ENCODE measurements at places on chromosomes 3 and 15.
A peak's percentile ranks its signal among the peaks of the same experiment; 100 is the strongest.

DNA sequence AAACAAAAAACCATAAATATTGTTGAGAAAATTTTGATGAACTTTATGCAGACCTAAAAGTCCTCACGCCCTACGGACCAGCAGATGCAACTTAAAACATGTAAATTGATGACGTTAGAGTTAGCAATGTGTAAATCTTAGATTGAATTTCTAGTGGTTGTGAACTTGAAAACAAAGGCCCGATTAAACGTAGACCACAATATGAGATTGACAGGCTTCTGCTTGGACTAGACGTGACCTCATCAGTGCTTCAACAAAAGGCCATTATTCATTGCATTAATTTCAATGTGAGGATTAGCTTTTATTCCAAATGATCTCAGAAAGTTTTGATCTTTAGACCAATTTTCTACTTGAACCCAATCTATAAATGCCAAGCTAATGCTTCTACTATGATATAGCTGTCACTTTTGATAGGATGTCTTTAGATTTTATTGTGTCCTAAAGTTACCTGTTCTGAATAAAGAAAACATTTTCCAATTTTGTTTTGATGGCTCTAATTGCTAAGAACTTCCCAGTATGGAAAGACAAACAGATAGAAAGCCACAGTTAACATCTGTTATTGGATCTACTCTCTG lies 55.4 kb upstream of the SPPL2A start:
- no peak for DNase-seq

- no peak for DNase-seq
Measured at GRCh38 chr3:37249294-37249693, 74.9 kb upstream of the LRRFIP2 start.

GRCh38 chr3:11820531-11821041 lies 26.1 kb downstream of the TAMM41 start:
- no peak for DNase-seq

GRCh38 chr3:126398423-126399350 lies 4.0 kb downstream of the CFAP100 start:
- DNase-seq = no peak

GRCh38 chr3:190865419-190865818 lies 2.9 kb upstream of the GMNC start:
- no peak for DNase-seq

- DNase-seq = no peak
Measured at GRCh38 chr3:45143673-45144671, 2.2 kb downstream of the CDCP1 start.

DNA sequence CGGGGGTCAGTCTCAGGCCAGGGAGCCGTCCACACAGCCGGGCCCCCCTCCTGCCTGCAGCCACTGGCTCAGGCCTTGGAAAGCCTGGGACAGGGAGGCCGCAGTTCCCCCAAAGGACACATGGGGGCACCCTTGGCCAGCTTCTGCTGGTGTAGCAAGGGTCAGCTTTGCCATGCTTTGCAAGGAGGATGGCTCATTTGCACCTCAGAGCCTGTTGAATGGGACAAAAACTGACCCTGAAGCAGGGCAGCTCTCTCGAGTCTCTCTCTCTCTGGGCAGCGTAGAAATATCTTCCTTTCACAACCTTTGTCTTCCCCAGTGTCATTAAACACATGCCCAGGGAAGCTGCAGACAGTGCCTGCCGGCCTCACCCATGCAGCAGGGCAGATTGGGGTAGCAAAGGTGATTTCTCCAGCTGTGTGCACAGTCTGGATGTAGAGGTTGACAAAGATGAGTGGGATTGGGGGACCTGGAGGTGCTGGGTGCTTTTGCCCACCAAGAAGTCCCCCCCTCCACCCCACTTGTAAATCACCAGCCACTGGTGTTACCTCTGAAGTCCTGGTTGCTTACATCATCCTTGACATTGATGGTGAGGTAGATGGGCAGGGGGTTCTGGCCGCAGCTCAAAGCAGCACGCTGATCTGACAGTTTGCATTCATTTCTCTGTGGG lies 17.4 kb upstream of the EHD4 start:
- no peak for DNase-seq

- no peak for DNase-seq
Measured at GRCh38 chr15:31273258-31273941, 53.2 kb upstream of the KLF13 start.

GRCh38 chr3:149366031-149366430 lies 11.4 kb downstream of the TM4SF1 start:
- no peak for DNase-seq

- no peak for DNase-seq
Measured at GRCh38 chr3:150149651-150150051, 179.0 kb upstream of the PFN2 start.

- no peak for DNase-seq
Measured at GRCh38 chr3:182105875-182106274, 394.1 kb downstream of the SOX2 start.

DNA sequence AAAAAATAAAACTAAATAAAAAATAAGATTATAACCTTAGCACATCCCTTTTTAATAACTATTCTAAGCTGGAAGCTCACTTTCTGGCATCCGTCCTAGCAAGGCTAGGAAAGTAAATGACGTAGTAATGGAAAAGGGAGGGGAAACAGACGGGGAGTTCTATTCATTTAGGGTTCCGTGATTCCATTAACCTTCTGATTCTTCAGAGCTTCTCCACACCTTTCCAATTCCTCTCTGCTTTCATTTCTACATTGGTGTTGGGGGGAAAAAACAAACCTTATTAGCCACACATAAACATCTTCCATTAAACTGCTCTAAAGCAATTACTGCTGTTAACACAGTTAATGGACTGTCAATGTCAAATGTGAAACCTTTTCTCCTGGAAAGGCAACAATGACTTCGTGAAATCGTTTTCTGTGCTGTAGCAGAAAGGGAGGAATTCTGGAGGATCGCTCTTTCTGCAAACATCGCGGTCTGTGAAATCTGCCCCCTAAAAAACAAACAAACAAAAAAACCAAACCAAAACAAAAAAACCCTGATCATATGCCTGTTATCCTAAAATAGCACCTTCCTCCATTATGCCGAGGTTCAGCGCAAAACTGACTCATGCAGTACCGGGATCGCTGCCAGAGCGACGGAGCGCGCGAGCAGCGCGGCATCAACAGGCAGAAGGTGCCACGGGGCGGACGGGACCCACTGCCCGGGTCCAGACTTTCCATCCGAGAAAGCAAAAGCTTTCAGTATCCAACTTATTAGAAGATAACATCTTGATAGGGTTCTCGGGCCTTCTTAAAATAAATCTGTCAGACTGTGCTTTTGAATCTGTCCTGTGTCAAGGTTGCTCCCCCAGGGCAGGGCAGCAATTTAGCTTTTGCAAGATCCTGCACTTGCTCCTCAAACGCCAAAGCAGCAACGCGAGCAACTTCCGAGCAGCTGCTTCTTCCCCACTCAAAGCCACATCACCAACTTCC lies 156.2 kb downstream of the FGF12 start:
- peak; percentile 36 for DNase-seq

GRCh38 chr15:61752001-61752400 lies 308.2 kb downstream of the VPS13C start:
- no peak for DNase-seq

GRCh38 chr15:31262901-31263671 lies 63.5 kb upstream of the KLF13 start:
- DNase-seq = no peak

DNA sequence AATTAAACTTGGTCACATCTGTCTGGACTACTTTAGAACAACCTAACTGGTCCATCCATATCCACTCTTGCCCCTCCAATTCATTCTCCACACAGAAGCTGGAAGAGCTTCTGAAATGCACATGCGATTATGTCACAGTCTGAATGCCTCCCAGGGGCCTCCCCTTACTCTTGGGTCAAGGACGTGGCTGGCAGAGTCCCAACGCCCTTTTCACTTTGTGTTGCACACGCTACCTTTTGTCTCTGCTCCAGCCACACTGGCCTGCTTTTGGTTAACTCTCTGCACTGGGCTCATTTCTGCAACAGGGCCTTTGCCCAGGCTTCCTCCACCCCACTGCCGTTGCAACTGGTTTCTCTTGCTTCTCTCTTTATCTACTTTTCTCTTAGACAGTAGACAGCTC lies 245.2 kb downstream of the IL20RB start:
- DNase-seq = no peak

GRCh38 chr3:61629442-61629841 lies 68.1 kb downstream of the PTPRG start:
- no peak for DNase-seq

DNA sequence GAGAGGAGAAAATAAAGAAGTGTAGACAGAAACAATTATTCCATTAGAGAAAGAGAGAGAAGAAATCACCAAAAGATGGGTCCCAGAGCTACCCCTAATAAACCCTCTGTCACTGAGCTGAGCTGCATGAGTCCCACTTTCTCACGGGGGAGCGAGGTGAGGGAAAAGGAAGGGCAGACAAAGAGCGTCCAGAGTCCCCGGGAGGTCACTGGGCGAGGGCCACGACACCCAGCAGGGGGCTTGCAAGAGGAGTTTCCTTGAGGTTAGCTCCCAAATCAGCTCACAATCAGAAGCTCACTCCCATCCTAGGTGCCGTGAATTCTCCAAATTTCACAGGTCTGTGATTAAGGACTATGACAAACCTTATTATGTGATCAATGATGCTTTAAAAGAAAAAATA lies 62.3 kb downstream of the XXYLT1 start:
- DNase-seq = no peak

DNA sequence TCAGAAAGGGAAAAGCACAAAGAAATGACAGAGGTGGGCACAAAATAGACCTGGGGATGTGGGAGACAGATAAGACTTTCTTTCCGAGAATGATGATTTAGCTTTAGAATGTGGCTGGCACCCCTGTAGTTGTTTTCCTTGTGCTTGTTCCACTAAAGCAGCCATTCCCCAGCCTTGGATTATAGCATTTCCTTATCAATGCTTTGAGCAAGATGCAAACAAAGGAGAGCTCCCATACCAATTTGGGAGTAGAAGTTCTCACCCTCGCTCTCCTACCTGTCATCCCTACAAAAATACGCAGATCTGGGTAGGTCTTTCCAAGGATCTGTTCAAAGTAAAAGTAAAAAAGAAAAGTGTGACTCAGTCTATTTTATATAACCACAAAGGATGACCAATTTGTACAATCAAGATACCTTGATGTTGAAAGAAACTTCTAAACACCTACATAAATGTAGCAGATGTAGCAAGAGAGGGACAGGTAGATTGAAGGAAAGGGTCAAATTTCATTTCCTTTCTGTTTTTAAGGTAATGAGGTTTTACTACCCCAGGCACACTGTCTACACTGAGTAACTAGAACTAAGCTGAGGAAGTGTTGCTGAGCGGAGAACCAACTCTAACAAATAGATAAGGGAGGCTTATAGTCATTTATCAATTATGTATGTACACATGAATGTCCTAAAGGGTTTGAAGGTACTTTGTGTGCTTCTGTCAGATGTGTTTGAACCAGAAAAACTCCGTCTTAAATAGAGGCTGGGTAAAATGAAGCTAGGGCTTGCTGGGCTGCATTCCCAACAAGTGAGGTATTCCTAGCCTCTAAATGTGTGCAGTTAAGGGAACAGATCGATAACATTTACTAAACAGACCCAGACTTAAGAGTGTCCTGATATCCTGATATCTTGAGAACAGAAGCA lies 91.1 kb upstream of the LRRN1 start:
- DNase-seq = no peak

- no peak for DNase-seq
Measured at GRCh38 chr3:189883113-189883753, 237.5 kb downstream of the P3H2 start.

- no peak for DNase-seq
Measured at GRCh38 chr15:25170781-25171110, 216.0 kb downstream of the SNRPN start.

- DNase-seq = no peak
Measured at GRCh38 chr15:88932875-88933330, 19.7 kb upstream of the MFGE8 start.

GRCh38 chr15:92095693-92096092 lies 242.2 kb downstream of the SLCO3A1 start:
- DNase-seq = no peak

GRCh38 chr3:184733181-184733580 lies 21.3 kb upstream of the MAGEF1 start:
- no peak for DNase-seq

- DNase-seq = no peak
Measured at GRCh38 chr3:38834110-38834509, 18.1 kb upstream of the SCN10A start.

- no peak for DNase-seq
Measured at GRCh38 chr3:115861166-115861733, 237.9 kb downstream of the GAP43 start.

DNA sequence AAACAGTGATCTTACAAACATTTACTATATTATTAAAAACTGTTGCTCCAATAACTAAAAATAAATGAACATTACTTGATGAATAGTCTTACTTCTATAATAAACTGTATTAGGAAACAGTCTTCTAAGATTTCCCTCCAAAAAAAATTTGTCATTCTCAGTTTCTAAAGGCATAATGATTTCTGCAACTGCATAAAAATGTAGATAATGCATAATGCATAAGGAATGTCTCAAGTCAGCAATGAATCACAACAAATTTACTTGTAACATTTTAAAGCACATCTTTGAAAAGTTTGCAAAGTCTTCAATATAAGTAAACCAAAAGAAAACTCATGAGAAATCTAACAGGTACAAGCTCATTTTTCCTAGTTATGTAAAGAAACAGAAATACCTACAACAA lies 113.5 kb downstream of the VPS13C start:
- DNase-seq = no peak

- no peak for DNase-seq
Measured at GRCh38 chr3:128315313-128315712, 151.4 kb downstream of the DNAJB8 start.

DNA sequence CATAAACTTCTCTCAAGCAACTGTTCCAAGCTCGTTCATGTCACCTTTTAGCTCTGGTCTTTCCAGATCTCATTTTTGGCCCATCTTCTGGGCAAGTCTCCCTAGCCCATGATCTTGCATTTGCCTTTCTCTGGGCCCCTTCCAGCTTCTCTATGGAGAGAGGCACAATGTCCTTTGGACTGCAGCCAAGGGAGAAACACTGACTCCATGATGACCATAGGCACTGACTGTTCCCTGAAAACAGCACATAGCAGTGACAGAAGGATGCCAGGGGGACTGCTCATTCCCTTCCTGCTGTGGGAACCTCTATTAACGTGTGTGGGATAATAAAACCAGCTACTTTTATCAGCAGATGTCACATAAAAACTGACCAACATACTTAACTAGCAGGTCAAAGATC lies 60.3 kb downstream of the STRIT1 start:
- no peak for DNase-seq

GRCh38 chr15:38878926-38879325 lies 314.3 kb upstream of the RASGRP1 start:
- DNase-seq = peak; percentile 11

Data from NCI-H1694 treated with DMSO at 0.1 percent for 48 hours (cell line).